ENCODE measurements at places on chromosomes 6 and 20.

- H3K4me1 ChIP-seq: peaks cover 3% of the 10 kb centered on the region
- H3K27ac ChIP-seq: no peak overlapping the region
- H3K36me3 ChIP-seq: peaks cover 9% of the 10 kb centered on the region
- DNase-seq: no peak
Measured at GRCh38 chr20:64098471-64099013, 8.8 kb downstream of the NPBWR2 start.

GRCh38 chr6:15039136-15039535 is 206.7 kb upstream of the JARID2 start:
- DNase-seq: no peak
- H3K36me3 ChIP-seq: no peaks in the 10 kb centered on the region
- no peak overlapping the region for H3K4me3 ChIP-seq
- H3K27ac ChIP-seq: peak overlapping the region; percentile 94
- peaks cover 25% of the 10 kb centered on the region for H3K4me1 ChIP-seq

DNA sequence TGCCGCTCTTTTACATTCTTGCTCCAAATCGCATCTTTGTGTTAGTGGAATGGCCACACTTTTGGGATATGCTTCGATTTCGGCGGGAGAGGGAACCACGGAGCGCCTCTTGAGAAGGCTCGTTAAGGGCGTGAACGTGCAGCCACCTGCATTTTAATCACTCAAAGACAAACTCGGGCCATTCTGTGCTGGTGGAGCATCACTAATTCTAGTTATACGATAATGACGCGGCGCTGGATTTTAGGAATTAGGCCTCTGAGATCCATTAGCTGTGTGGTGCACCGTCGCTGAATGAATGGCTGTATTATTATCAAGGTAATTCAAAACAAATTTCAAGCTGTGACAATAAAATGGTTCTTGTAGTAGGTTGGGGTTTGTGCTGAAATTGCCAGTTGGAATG is 305.6 kb downstream of the CDH4 start:
- no peak overlapping the region for H3K4me3 ChIP-seq
- H3K4me1 ChIP-seq: no peaks in the 10 kb centered on the region
- no peak overlapping the region for H3K27ac ChIP-seq
- DNase-seq: no peak

DNA sequence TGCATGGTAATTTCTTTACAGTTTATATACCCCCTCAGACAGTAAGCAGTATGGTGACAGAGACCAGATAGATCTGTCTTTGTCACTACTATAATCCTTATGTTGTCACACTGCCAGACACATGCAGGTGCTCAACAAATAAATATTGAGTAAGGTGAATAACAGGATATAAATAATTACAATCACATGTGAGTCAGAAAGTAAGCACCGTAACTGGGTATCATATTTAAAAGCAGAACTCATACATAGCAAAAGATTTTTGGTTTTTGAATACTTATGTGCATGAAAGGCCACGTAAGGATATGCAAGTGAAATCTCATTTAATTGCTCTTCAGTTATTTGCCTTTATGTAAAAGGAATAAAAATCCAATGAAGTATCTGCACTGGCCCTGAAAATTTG is 17.4 kb downstream of the CNBD2 start:
- H3K4me1 ChIP-seq: peaks cover 11% of the 10 kb centered on the region
- no peak overlapping the region for H3K4me3 ChIP-seq
- no peaks in the 10 kb centered on the region for H3K36me3 ChIP-seq
- H3K27ac ChIP-seq: no peak overlapping the region

GRCh38 chr6:28517964-28518363 is 2.4 kb upstream of the GPX6 start:
- peaks cover 10% of the 10 kb centered on the region for H3K4me1 ChIP-seq
- H3K27me3 ChIP-seq: no peaks in the 10 kb centered on the region
- no peak overlapping the region for H3K4me3 ChIP-seq
- no peaks in the 10 kb centered on the region for H3K36me3 ChIP-seq
- no peak for DNase-seq
- H3K27ac ChIP-seq: no peak overlapping the region

DNA sequence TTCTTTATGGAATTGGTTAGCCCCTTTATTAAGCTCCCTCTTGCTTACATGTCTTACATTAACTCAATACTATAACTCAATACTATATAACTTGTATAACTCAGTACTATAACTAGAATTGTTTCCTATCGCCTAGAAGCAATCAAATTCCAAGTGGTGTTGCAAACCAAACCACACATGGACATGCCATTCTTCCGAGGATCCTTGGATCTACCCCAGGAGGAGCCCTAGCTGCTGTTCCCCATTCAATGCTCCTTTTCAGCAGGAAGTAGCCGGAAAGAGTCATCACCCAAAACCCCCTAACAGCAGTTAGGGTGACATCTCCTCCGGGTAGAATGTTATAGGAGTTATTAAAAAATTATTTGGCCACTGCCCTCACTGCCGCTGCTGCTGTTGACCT is 40.5 kb downstream of the PLN start:
- peak overlapping the region; percentile 27 for H3K4me3 ChIP-seq
- H3K27me3 ChIP-seq: peaks cover 6% of the 10 kb centered on the region
- H3K4me1 ChIP-seq: peaks cover 31% of the 10 kb centered on the region
- DNase-seq: no peak

- H3K27ac ChIP-seq: no peak overlapping the region
- H3K27me3 ChIP-seq: peaks cover 6% of the 10 kb centered on the region
- no peaks in the 10 kb centered on the region for H3K36me3 ChIP-seq
- H3K4me3 ChIP-seq: peak overlapping the region; percentile 67
- H3K4me1 ChIP-seq: peaks cover 8% of the 10 kb centered on the region
- no peak for DNase-seq
Measured at GRCh38 chr6:4280707-4281106, 145.3 kb upstream of the ECI2 start.

DNA sequence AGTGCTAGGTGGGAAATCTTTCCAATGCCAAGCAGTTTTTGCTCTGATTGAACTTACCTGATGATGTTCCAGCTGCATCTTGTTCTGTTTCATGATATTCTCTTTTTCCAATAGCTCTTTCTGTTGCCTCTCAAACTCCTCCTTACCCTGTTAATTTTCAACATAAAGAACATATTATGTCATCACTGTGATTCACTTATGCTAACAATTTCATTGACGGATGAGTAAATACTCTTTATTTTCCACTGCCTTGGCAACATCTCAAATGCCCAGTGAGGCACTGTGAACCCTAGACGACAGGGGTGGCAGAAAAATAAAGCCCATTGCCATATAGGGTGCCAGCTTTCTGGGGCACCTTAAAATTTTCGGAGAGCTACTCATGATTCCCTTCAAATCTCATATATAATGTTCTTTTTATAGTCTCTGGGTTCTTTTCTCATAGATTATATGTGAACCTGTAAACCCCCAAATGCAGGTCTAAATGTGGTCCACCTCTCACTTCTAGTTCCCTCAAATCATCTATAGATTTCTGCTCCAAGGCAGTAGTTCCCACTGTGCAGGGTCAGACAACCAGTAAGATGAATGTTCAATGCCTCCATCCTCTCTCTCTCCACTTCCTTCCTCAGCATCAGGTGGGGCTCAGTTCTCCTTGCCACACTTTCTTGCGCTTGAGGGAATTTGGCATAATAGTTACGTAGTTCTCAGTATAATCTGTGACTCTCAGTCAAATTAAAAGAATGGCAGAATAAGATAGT is 44.1 kb downstream of the NEDD9 start:
- no peaks in the 10 kb centered on the region for H3K27me3 ChIP-seq
- DNase-seq: no peak
- H3K4me3 ChIP-seq: no peak overlapping the region
- peaks cover 7% of the 10 kb centered on the region for H3K36me3 ChIP-seq

GRCh38 chr6:35737413-35738211 is 780 bp downstream of the ARMC12 start:
- H3K4me1 ChIP-seq: peaks cover 21% of the 10 kb centered on the region
- H3K36me3 ChIP-seq: no peaks in the 10 kb centered on the region
- no peak for DNase-seq

DNA sequence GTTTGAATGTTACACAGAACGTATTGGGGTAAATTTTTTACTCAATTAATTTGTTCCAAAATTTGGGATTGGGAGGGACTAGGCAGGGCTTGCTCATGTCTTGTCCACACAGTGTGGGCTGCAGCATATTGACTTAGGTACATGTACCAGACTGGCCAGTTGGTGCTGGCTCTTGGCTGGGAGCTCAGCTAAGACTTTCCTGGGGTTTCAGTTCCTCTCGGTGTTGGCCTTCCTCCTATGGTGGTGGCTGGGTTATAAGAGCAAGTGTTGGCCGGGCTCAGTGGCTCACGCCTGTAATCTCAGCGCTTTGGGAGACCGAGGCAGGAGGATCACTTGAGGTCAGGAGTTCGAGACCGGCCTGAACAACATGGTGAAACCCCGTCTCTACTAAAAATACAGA is 4.9 kb downstream of the CENPQ start:
- H3K27ac ChIP-seq: no peak overlapping the region
- H3K4me3 ChIP-seq: no peak overlapping the region
- no peak for DNase-seq
- H3K27me3 ChIP-seq: peaks cover 5% of the 10 kb centered on the region
- H3K36me3 ChIP-seq: no peaks in the 10 kb centered on the region

DNA sequence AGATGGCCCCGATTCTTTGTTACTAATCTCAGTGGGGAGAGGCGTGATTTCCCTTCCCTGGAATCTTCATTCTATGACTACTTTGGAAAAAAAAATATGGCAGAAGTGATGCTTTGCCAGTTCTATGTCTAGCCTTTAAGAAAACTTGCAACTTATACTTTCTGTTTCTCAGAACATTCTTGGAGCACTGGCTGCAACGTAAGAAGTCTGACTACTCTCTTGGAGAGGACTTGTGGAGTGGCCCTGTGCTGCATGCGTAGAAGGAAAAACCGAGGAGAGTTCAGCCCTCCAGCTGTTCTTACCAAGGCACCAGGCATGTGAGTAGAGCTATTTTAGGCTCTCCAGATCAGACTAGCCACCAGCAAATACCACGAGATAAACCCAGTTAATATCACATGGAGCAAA is 77.6 kb upstream of the STXBP5 start:
- H3K4me1 ChIP-seq: no peaks in the 10 kb centered on the region
- H3K27ac ChIP-seq: no peak overlapping the region
- no peaks in the 10 kb centered on the region for H3K27me3 ChIP-seq
- H3K4me3 ChIP-seq: no peak overlapping the region

DNA sequence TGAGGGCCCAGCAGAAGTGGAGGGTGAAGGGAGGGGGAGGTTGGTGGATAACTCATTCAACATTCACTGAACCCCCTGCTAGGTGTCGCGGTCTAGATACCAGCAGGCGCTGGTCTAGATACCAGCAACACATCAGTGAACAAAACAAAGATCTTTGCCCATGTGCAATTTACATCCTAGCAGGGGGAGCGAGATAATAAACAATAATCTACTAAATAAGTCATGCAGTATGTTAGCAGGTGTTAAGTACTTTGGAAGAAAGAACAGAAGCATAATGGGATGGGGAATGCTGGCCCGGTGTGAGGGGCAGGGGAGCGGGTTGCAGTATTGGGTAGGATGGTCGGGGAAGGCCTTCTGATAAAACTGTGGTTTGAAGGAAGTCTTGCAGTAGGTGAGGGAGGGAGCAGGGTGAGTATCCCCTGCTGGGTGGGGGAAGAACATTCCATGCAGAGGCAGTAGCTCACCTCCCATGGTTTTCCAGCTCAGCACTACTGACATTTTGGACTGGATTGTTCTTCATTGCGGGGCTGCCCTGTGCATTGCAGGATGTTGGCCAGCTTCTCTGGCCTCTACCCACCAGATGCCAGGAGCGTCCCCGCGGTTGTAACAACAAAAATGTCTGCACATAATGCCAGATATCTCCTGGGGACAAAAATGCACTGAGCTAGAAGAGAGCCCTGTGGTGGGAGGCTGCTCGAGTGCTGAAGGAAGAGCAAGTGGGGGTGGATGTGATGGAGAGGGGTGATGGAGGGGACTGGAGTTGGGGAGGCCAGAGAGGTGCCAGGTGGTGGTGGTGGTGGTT is 117.3 kb downstream of the TOX2 start:
- no peak for DNase-seq
- H3K4me3 ChIP-seq: no peak overlapping the region
- peaks cover 2% of the 10 kb centered on the region for H3K4me1 ChIP-seq
- H3K36me3 ChIP-seq: no peaks in the 10 kb centered on the region
- H3K27ac ChIP-seq: no peak overlapping the region
- peaks cover 22% of the 10 kb centered on the region for H3K27me3 ChIP-seq

- peak overlapping the region; percentile 58 for H3K4me3 ChIP-seq
- no peaks in the 10 kb centered on the region for H3K27me3 ChIP-seq
- DNase-seq: peak; percentile 68
- peaks cover 17% of the 10 kb centered on the region for H3K4me1 ChIP-seq
Measured at GRCh38 chr20:1212607-1213396, 9.5 kb downstream of the C20orf202 start.

GRCh38 chr6:31179896-31180295 is 9.4 kb upstream of the POU5F1 start:
- no peaks in the 10 kb centered on the region for H3K36me3 ChIP-seq
- peaks cover 9% of the 10 kb centered on the region for H3K4me1 ChIP-seq
- peaks cover 9% of the 10 kb centered on the region for H3K27me3 ChIP-seq
- H3K4me3 ChIP-seq: no peak overlapping the region
- H3K27ac ChIP-seq: no peak overlapping the region

- H3K36me3 ChIP-seq: no peaks in the 10 kb centered on the region
- H3K4me1 ChIP-seq: peaks cover 11% of the 10 kb centered on the region
- no peak overlapping the region for H3K4me3 ChIP-seq
- H3K27me3 ChIP-seq: peaks cover 24% of the 10 kb centered on the region
- DNase-seq: no peak
Measured at GRCh38 chr6:34150766-34151165, 4.9 kb upstream of the GRM4 start.

- peaks cover 5% of the 10 kb centered on the region for H3K4me1 ChIP-seq
- DNase-seq: no peak
- no peak overlapping the region for H3K4me3 ChIP-seq
- H3K27ac ChIP-seq: no peak overlapping the region
- H3K27me3 ChIP-seq: peaks cover 5% of the 10 kb centered on the region
- peaks cover under 1% of the 10 kb centered on the region for H3K36me3 ChIP-seq
Measured at GRCh38 chr6:3527651-3527977, 70.8 kb upstream of the SLC22A23 start.

- no peaks in the 10 kb centered on the region for H3K4me1 ChIP-seq
- no peak overlapping the region for H3K27ac ChIP-seq
- DNase-seq: no peak
- H3K36me3 ChIP-seq: no peaks in the 10 kb centered on the region
Measured at GRCh38 chr6:46273911-46274310, 103.1 kb upstream of the ENPP5 start.

- DNase-seq: peak; percentile 8
- H3K27ac ChIP-seq: no peak overlapping the region
- H3K27me3 ChIP-seq: no peaks in the 10 kb centered on the region
Measured at GRCh38 chr6:146913842-146914488, 290.3 kb upstream of the STXBP5 start.

GRCh38 chr20:12965212-12965869 is 43.4 kb upstream of the SPTLC3 start:
- no peak overlapping the region for H3K4me3 ChIP-seq
- no peak for DNase-seq
- peaks cover 21% of the 10 kb centered on the region for H3K4me1 ChIP-seq
- H3K27ac ChIP-seq: no peak overlapping the region
- peaks cover 2% of the 10 kb centered on the region for H3K27me3 ChIP-seq

All from endothelial cell (in vitro differentiated cells).